Activated naive CD4-positive, alpha-beta T cell treated with Interleukin-2 at 50 U/mL for 16 hours (primary cell): ENCODE measurements at places on chromosomes 2 and 18.

GRCh38 chr2:210199186-210199765, 26.0 kb downstream of the ACADL start:
- no peak for DNase-seq

DNA sequence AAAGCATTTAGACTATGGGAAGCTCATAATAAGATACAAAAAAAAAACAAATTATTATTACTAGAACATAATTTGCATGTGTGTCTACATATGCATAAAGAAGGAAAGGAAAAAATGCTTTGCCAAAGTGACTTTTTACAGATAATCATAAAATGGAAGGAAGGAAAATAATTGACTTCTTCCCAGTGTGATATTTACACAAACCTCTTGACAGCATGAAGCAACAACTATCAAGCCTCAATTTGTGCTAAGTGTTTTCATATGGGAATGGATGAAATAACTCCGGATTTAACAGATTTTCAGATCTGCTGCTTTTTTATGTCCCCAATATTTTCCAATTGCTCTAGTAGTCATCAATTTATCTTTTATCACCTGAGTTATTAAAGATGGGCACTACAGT, 275.9 kb upstream of the REG3G start:
- DNase-seq, result no peak

- DNase-seq, result no peak
These were observed 172.9 kb upstream of the SIX3 start for GRCh38 chr2:44768438-44769236.

- DNase-seq, result no peak
These were observed 97.4 kb upstream of the STK17B start for GRCh38 chr2:196268538-196269338.

GRCh38 chr18:9629709-9630108, 15.3 kb upstream of the PPP4R1 start:
- DNase-seq, result no peak

- no peak for DNase-seq
These were observed 179.5 kb downstream of the PTGR3 start for GRCh38 chr18:75029481-75029880.

GRCh38 chr2:106798826-106799552, 87.0 kb downstream of the ST6GAL2 start:
- no peak for DNase-seq

GRCh38 chr2:73033766-73034381, 37.6 kb downstream of the SFXN5 start:
- DNase-seq, result no peak

- no peak for DNase-seq
These were observed 11.5 kb upstream of the RNU2-63P start for GRCh38 chr2:88027697-88028389.

DNA sequence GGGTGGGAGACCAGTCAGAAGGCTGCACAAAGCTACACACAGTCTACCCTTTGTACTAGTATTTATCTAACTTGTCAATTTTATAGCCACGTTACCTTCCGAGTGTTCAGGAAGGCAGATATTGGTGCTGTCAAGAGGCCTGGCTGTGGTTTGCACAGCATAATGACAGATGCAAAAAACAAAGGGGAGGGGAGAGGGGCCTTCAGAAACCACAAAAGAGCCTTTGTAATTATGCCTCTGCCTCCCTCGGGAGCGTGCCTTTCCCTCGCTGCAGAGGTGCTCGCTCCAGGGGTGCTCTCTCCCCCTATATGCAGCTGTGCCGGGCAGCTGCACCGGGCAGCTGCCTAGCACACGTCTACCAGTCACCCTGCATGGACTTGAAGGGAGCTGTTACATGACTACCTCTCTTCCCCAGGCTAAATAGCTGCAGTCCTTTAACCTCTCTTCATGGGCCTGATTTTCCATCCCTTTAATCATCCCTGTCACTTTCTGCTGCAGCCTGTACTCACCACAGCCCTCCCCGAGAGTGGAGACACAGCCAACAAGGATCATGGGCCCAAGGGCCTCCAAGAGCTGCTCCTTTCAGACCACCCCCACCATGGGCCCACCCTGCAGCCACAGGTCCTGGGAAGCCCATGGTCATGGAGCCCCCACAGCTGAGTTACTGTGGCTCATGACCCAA, 168.4 kb upstream of the PKDCC start:
- no peak for DNase-seq

- DNase-seq, result peak; percentile 11
These were observed 7.8 kb upstream of the PPP1R1C start for GRCh38 chr2:181977661-181978350.

DNA sequence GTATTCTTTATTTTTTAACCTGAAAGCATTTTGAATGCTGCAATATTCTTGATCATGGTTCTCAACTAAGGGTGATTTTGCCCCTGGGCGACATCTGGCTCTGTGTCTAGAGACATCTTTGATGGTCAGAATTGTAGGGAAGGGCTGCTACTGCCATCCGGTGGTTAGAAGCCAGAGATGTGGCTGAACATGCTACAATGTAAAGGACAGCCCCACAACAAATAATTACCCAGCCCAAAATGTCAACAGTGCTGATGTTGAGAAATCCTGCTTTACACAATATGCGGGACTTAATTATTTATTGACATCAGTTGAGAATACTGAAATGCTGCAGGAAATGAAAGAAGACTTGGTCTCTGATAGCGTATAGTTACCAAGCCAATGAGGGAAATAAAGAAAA, 37.5 kb upstream of the SERPINB2 start:
- DNase-seq, result no peak

DNA sequence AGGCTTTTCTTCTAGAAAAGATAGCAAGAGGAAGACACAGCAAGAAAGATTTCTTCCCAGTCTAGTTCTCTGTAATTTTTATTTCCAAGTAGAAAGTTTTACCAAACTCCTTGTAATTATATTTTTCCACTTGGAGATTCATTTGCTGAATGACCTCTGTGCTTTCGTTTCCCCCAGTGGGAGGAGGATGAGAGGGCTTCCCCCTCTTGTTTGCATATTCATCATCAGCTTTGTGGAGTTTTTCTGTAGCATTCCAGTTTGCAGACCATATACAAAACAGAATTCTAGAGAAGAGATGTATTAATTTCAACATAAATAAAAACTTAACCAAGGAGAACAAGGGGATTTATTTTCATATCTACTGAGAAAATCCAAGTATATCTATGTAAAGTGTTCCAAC, 51.3 kb downstream of the RMDN2 start:
- DNase-seq, result no peak

GRCh38 chr18:44280479-44280878, 400.2 kb upstream of the SETBP1 start:
- no peak for DNase-seq

DNA sequence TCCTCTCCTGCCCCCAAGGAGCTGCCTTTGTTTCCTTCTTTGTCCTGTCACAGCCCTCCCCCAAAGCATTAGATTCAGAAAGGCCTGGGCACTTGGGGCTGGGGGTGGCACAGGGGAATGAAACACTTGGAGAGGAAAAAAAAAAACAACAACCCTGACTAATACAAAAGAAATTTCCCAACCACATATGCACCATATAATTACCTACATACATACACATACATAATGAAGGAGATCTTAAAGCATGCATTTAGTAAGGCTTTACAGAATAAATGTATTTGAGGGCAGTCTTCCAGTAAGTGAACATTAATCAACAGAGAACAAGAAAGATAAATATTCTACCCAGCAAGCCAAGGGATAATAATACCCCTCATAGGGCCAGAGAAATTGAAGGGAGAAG, 70.0 kb upstream of the PPP1CB start:
- DNase-seq, result no peak

DNA sequence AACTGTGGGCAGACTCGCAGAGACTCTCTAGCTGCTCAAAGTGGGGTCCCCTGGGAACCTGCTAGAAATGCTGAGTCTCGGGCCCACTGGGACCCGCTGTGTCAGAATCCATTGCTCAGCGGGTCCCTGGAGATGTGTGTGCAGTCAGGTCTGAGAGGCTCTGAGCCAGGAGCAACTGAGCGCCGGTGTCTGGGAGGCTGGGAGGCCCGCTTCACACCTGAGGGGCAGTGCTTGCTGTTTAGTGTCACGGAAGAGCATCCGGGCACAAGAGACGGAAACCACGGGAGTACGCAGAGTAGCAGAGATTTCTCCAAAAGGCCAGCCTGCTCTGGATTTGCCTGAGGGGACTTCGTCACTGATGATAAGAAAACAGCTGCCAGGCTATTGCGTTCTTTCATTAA, 70.1 kb downstream of the EDAR start:
- no peak for DNase-seq

DNA sequence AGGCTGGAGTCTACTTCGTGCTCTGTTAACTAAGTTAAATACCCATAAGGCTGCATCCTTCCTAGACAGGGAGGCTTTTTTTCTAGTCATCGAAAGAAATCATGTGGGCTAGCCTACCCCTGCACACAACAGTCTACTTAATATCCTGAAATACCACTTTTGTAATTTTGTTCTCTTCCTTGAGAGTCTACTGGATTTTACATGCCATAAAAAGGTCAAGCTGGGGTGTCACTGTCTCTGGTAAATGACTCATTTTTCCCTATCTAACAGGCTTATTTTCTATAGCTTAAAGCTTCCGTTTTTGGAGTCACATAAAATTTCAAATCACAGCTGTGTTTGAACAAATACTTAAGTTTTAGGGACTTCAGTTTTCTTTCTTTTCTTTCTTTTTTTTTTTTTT, 10.7 kb upstream of the STAM2 start:
- no peak for DNase-seq

DNA sequence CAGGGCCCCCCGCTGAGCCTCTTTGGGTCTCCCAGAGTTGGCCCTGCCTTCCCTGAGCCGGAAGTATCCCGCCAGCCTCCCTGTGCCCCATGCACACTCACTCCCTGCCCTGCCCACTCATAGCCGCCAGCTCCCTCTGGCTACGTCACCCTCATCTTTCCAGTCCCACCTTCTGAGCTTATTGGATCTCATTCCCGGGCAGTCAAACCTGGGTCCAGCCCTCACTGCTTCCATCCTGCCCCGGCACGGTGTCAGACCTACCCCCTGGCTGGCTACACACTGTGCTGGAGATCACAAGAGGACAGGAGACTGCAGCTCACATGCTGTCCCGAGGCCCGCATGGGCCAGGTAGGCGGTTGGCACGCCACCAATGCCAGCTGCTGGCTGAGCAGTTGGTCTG, 147.2 kb downstream of the ASB1 start:
- DNase-seq, result no peak

- no peak for DNase-seq
These were observed 72.0 kb downstream of the CDH7 start for GRCh38 chr18:65822826-65823225.

- no peak for DNase-seq
These were observed 549 bp upstream of the PSMD14 start for GRCh38 chr2:161307676-161308075.

DNA sequence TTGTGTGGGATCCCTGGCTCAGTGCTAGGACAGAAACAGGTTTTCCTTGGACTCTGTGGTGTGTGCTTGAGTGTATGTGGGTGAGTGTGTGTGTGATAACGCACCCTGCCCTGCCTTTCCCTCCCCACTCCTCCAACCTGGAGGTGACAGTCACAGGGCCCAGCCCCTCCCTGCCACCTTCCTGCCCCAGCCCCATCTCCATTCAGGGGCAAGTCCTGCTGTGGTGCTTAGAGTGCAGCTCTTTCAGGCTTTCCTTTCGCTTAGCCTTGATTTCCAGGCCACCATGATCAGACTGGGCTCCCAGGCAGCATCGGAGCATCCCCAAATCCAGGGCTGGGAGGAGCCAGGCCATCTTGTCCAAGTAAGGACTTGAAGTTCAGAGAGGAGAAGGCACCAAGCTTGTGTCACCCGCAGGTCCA, 185.2 kb downstream of the ZFP36L2 start:
- no peak for DNase-seq

DNA sequence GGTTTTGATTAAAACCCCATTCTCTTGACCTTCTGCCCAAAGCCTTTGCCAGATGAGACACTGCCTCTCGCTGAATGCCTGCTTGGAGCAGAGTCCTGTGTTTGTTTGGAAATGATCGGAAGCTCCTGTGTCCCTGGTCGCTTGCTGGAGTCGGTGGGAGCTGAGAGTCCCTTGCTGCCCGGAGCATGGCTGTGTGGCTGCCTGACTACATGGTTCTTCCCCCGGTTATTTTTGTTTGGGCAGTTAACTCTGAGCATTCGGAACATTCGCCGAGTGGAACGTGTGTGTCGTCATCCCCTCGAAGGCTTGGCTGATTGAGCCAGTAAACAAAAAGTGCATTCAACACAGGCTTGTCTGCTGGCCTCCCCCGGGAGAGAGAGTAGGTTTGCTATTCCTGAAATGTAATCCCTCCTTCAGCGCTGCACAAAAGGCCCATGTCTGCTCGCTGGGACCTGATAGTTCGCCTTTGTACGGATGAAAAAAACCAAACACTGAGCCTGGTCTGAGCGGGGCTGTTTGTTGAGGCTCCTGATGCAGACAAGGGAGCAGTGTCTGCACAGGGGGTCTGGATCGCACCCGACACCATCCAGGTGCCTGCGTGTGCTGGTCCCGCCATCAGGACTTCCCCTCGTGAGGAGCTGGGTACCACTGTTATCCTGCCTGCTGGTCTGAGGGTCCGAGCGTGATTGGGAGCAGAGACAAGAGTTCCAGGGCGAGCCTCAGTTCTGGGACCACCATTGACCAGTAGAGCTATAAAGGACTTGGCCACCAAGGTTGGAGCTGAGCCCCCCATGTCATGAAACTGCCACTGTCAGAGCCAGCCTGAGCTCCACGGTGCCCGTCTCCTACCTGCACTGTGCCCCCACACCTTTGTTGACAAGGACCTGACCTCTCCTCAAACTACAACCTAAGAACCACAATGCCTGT, 83.8 kb downstream of the AGAP1 start:
- DNase-seq, result no peak

DNA sequence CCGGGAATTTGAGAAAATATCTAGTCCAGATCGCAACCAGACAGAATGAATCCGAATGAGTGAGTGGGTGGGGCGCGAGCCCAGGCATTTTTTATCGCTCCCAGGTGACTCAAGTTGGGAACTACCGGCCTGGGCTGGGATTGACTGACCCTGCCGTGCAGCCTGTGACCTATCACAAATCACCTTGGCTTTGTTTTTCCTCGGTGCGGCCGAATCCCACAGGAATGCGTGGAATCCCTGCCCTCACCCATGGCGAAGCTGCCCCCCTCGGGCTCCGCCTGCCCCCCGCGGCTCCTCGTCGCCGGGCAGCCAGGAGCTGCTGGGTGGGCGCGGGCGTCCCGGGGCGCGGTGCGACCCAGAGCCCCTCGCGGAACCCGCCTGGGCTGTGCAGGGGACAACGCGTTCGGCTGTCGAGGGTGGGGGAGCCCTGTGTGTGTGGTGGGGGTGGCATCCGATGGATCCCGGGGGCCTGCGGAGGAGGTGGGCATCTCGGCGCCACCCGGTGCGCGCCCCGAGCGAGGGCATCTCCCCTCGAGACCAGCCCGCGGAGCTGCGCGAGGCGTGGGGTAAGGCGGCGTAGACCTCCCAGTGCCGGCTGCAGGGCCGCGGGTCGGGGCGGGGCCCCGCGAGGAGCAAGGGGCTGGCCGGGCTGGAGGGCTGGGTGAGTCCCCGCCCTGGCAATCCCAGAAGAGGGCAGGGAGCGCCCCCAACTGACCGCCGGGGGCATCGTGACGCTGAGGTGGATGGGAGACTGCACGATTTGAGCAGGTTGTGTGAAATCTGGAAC, 16.5 kb downstream of the B3GNT7 start:
- peak; percentile 51 for DNase-seq

- DNase-seq, result no peak
These were observed 100.3 kb upstream of the TFPI start for GRCh38 chr2:187654535-187654934.
